Bronchial smooth muscle cell (primary cell): ENCODE measurements at places on chromosomes 7 and 10. TPM values are rescaled to one million over a fixed set of nuclear protein-coding genes. Genes with fewer than 3 reads are reported as not detected.

The CPN1 gene
- total RNA-seq = not detected in 2 replicates

The AKR1E2 gene
- 3.8 and 9.3 TPM in 2 replicates for total RNA-seq

The VAX1 gene
- not detected in 2 replicates for total RNA-seq

The GNG11 gene
- 11.2 and 34.5 TPM in 2 replicates for total RNA-seq

The CD36 gene
- 1.0 and 3.5 TPM in 2 replicates for total RNA-seq

The ODAD2 gene
- total RNA-seq = under 0.01 and 0.32 TPM in 2 replicates
